Activated T-cell treated with anti-CD3 and anti-CD28 coated beads, Interleukin-2, amount 50 U/mL, for 72 hours (primary cell): ENCODE measurements at places on chromosomes 4 and X. TPM values are rescaled to one million over a fixed set of nuclear protein-coding genes. Genes with fewer than 3 reads are reported as not detected.

The HSD17B13 gene
- total RNA-seq: 0.14 TPM

The ETDB gene
- total RNA-seq: not detected

The GABRB1 gene
- not detected for total RNA-seq

The DCAF12L2 gene
- total RNA-seq: not detected

The CENPVL2 gene
- not detected for total RNA-seq

The SPANXN4 gene
- not detected for total RNA-seq

The ADH5 gene
- 105 TPM for total RNA-seq

The UGT2B10 gene
- total RNA-seq: not detected

The POU3F4 gene
- not detected for total RNA-seq

DNA sequence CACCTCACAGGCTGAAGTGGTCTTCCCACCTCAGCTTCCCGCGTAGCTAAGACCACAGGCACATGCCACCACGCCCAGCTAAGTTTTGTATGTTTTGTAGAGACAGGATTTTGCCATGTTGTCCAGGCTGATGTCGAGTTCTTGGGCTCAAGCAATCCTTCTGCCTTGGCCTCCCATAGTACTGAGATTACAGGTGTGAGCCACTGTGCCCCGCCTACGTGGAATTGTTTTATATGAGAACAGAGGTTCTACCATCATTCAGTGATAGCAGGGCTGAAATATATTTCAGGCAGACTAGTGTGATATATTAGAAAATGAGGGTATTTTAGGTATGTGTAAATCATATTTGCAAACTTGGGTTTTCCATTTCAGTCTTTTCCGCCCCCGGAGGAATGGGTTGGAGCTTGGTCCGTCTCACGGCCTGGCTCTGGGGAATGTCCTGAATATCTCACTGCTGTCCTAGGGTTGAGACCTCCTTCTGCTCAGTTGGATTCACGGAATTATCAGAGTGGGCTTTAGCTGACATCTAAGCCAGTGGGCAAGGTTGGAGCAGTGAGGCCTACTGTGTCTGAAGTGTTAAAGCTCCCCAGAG, 19.9 kb downstream of the NSD2 start:
- peaks cover 2% of the 10 kb centered on the region for H3K36me3 ChIP-seq
- no peak overlapping the region for H3K4me3 ChIP-seq
- H3K27me3 ChIP-seq: no peaks in the 10 kb centered on the region
- no peak overlapping the region for H3K27ac ChIP-seq
- DNase-seq: no peak

DNA sequence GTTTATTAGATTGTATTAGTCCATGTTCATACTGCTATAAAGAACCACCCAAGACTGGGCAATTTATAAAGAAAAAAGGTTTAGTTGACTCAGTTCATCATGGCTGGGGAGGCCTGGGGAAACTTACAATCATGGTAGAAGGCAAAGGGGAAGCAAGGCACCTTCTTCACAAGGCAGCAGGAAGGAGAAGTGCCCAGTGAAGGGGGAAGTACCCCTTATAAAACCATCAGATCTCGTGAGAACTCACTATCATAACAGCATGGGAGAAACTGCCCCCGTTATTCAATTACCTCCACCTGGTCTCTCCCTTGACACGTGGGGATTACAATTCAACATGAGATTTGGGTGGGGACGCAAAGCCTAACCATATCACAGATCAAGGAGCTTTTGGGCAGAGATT, 8.1 kb upstream of the HSD17B13 start:
- H3K4me1 ChIP-seq: no peaks in the 10 kb centered on the region
- H3K36me3 ChIP-seq: peaks cover 15% of the 10 kb centered on the region
- H3K27ac ChIP-seq: no peak overlapping the region

DNA sequence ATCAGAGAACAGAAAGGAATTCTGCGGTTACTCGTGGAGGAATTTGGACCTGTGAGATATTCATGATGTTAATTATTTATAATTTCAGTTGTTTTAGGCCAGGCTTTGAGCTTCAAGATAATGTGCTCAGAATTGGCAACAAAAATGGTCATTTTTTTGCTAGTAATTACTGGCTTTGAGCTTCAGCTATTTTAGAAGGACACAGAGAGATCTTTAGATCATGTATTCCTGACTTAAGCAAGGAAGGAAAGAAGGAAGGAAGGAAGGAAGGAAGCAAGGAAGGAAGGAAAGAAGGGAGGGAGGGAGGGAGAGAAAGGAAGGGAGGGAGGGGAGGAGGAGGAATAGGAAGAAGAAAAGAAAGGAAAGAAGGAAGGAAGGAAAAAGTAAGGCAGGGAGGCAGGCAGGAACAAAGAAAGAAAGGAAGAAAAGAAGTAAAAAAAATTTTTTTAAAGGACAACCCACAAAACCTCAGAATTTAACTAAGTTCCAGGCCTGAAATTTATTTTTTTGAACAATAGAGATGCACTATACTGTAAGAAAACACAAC, 277.9 kb upstream of the KLF3 start:
- H3K36me3 ChIP-seq: peaks cover 8% of the 10 kb centered on the region
- no peak overlapping the region for H3K4me3 ChIP-seq
- H3K27me3 ChIP-seq: no peaks in the 10 kb centered on the region
- H3K27ac ChIP-seq: no peak overlapping the region
- peaks cover 21% of the 10 kb centered on the region for H3K4me1 ChIP-seq
- DNase-seq: no peak

GRCh38 chrX:131763674-131764073, 219.8 kb downstream of the OR13H1 start:
- peaks cover 18% of the 10 kb centered on the region for H3K4me1 ChIP-seq
- no peak for DNase-seq
- peaks cover 5% of the 10 kb centered on the region for H3K27me3 ChIP-seq
- H3K4me3 ChIP-seq: no peak overlapping the region
- H3K36me3 ChIP-seq: peaks cover 2% of the 10 kb centered on the region

- no peak for DNase-seq
- H3K4me3 ChIP-seq: no peak overlapping the region
- H3K27me3 ChIP-seq: no peaks in the 10 kb centered on the region
- peaks cover 30% of the 10 kb centered on the region for H3K4me1 ChIP-seq
These were observed 4.8 kb downstream of the NOCT start for GRCh38 chr4:139020384-139020783.

DNA sequence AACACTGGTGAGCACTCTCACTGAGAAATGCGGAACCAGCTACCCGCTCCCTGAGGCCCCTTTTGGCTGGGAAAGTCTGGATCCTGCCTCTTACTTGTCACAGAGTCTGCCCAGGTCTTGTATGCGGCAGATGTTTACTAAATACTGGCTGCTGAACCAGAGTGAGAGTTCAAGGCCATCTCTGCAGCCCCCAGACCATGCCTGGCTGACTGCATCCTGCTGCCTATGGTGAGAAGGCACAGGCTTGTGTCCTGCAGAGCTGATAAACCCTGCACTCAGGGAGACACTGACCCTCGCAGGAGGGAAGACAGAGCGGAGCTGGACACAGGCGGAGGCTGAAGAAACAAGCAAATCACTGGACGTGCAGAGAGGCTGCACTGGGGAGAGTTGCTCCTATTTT, 46.5 kb downstream of the JAKMIP1 start:
- H3K27me3 ChIP-seq: peaks cover 7% of the 10 kb centered on the region
- peaks cover 4% of the 10 kb centered on the region for H3K4me1 ChIP-seq
- H3K4me3 ChIP-seq: no peak overlapping the region
- no peak for DNase-seq

GRCh38 chr4:174626342-174627008, 104.2 kb upstream of the HPGD start:
- no peaks in the 10 kb centered on the region for H3K27me3 ChIP-seq
- no peak overlapping the region for H3K27ac ChIP-seq
- no peak overlapping the region for H3K4me3 ChIP-seq
- H3K36me3 ChIP-seq: no peaks in the 10 kb centered on the region

DNA sequence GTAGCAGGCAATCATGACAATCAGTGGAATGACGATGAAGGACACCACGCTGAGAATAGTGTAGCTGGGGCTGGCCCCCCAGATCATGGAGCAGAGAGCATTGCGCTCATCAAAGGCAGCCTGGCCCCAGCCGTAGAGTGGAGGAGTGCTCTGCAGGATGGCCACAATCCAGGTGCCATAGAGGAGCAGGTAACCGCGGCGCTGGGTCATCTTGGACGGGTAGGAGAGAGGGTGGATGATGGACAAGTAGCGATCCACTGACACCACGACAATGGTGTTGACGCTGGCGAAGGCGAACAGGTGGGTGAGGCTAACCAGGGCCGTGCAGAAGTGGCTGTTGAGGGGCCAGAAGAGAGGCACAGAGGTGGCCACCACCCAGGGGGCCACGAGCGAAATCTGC, 2.8 kb downstream of the GPR101 start:
- DNase-seq: no peak
- H3K27me3 ChIP-seq: peaks cover 73% of the 10 kb centered on the region
- H3K27ac ChIP-seq: no peak overlapping the region

DNA sequence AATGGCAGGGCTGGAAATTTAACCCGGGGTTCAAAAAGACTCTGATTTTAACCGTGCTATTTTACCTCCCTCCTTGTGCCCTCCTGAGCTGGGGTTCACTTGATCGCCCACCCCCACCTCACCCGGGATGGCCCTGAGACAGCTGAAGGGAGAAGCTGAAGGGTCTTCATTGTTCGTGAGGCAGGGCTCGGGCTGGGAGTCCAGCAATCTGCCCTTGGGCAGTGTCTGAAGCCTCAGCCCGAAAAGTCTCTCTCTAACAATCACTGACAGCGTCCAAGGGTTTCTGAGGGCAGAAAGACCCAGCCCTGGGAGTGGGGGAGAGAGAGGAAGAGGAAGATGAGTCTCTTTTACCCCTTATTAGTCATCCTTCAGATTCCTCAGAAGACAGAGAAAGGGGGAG, 39.4 kb upstream of the PHOX2B start:
- H3K4me1 ChIP-seq: no peaks in the 10 kb centered on the region
- no peaks in the 10 kb centered on the region for H3K36me3 ChIP-seq
- no peak overlapping the region for H3K27ac ChIP-seq
- DNase-seq: no peak
- no peak overlapping the region for H3K4me3 ChIP-seq

DNA sequence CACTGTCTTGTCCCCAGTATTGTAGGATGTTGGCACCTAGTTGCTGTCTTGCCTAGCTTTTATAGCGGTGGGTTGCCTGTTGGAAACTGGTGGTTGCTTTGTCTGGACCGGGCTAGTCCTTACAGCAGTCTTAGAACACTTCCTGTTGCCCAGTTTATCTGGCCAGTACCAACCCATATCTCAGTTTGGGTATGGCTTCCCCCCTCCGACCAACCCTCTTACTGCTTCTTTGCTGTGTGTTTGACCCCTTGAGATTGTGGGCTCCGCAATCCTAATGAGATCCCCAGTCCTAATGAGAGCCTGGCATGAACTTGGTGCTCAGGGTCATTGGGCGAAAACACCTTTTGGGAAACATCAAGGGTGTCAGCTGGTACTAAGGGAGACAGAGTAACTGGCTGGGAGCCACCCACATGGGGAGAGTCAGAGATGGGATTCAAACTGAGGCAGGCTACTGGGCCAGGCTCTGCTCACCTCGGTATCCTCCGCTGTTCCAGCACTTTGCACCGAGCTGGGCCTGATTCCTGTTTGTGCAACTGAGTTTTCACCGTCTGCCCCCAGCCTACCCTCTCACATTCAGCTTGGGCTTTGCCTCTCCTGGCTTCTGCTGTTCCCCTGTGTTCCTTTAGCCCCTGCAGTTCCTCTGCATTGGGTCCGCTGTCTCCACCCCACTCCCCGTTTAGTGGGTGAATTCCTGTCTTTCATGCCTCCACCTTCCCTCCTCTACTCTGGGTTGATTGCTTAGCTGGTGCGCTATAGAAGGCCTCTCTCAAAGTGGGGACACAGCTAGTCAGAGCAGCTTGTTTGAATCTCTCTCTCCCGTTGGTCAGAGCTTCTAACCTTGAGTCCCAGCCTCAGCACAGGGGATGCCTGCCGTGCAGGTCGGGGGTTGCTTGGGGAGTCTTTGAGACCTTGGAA, 1.6 kb downstream of the TBC1D14 start:
- DNase-seq: no peak
- H3K36me3 ChIP-seq: no peaks in the 10 kb centered on the region
- peak overlapping the region; percentile 82 for H3K27ac ChIP-seq
- H3K27me3 ChIP-seq: peaks cover 11% of the 10 kb centered on the region
- H3K4me1 ChIP-seq: peaks cover 64% of the 10 kb centered on the region

- H3K4me1 ChIP-seq: peaks cover 11% of the 10 kb centered on the region
- no peak overlapping the region for H3K4me3 ChIP-seq
- DNase-seq: no peak
- no peak overlapping the region for H3K27ac ChIP-seq
- peaks cover 27% of the 10 kb centered on the region for H3K27me3 ChIP-seq
- no peaks in the 10 kb centered on the region for H3K36me3 ChIP-seq
These were observed 162.2 kb downstream of the DCHS2 start for GRCh38 chr4:154329268-154329868.

GRCh38 chr4:145755802-145756201, 75.9 kb downstream of the C4orf51 start:
- H3K27ac ChIP-seq: peak overlapping the region; percentile 90
- H3K36me3 ChIP-seq: peaks cover 18% of the 10 kb centered on the region
- H3K27me3 ChIP-seq: peaks cover 12% of the 10 kb centered on the region
- H3K4me1 ChIP-seq: peaks cover 46% of the 10 kb centered on the region

DNA sequence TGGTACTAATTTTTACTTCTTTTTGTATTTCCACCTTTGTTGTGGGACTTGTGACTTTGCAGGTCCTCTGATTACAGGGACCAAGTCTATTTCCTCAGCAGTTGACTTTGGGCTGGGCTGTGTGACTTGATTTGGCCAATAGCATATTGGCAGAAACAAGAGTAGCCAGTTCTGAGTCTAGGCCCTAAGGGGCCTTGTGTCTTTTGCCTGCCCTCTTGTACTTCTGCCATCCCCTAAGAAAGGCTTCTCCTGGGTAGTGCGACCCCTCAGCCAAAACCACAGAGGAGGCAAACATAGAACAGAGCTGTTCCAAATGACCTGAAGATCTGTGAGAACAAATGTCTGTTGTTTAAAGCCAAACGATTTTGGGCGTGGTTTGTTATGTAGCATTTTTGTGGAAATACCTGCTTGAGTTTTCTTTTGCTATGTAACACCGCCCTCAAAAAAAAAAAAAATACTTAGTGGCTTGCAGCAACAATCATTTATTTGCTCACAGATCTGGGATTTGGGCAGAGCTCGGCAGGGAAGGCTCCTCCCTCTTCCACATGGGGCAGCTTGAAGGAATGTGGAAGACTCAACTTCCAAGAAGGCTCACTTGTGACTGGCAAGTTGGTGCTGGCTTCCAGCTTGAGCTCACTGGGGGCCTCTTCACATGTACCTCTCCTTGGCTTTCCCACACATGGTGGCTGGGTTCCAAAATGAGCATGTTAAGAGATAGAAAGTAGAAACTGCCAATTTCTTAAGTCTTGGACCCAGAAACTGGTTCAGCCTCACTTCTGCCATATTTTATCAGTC, 423.0 kb upstream of the CNKSR2 start:
- no peak overlapping the region for H3K4me3 ChIP-seq
- no peak for DNase-seq
- H3K4me1 ChIP-seq: no peaks in the 10 kb centered on the region
- H3K27ac ChIP-seq: no peak overlapping the region
- H3K27me3 ChIP-seq: peaks cover 12% of the 10 kb centered on the region

- H3K4me3 ChIP-seq: no peak overlapping the region
- H3K27me3 ChIP-seq: peaks cover 13% of the 10 kb centered on the region
- H3K4me1 ChIP-seq: no peaks in the 10 kb centered on the region
- no peak overlapping the region for H3K27ac ChIP-seq
These were observed 91.5 kb upstream of the SCOC start for GRCh38 chr4:140281828-140282552.

- H3K27ac ChIP-seq: no peak overlapping the region
- H3K27me3 ChIP-seq: no peaks in the 10 kb centered on the region
- DNase-seq: no peak
- H3K4me3 ChIP-seq: no peak overlapping the region
- H3K4me1 ChIP-seq: no peaks in the 10 kb centered on the region
- peaks cover 37% of the 10 kb centered on the region for H3K36me3 ChIP-seq
These were observed 30.4 kb upstream of the CLTRN start for GRCh38 chrX:15694941-15695451.
